ENCODE measurements at places on chromosomes 7 and 10.

- no peak for DNase-seq
These were observed 31.7 kb upstream of the DNMBP start for GRCh38 chr10:100041306-100042002.

DNA sequence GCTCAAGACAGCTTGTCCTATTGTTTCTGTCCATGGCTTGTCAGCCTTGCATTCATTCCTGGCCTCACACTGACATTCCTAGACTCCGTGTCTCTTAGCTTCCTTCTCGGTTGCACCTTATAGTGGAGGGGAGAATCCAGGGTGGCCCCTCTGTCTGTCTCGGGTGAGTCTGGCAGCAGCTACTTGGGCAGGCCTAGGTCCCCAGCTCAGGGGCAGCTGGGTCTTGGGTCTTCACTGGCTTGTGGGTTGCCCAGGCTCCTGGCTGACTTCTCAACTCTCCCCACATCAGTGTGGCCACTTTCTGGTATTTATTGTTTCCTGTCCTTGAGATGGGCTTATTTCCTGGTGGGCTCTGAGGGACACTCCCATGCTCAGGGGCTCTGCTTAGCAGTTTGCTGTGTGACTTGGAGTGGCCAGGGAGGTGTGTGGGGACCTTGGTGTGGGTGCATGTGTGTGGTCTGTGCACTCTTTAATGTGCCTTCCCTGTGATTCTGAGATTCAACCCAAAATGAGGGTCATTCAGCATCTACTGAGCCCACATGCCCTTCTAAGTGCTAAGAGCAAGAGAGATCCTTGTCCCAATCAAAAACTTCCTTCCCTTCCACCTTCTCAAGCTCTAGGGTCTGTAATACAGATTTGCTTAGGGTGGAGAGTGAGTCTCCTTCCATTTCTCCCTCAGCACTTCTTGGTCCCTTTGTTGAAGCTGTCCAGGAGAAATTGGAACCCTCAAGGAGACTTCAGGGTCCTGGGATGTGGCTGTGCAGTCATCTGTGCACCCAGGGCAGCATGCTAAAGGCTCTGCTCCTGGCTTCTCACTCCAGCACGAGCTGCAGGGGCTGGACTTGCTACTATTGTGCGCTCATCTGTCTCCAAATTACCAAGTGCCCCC, 20.1 kb downstream of the UPP1 start:
- DNase-seq, result peak; percentile 45

DNA sequence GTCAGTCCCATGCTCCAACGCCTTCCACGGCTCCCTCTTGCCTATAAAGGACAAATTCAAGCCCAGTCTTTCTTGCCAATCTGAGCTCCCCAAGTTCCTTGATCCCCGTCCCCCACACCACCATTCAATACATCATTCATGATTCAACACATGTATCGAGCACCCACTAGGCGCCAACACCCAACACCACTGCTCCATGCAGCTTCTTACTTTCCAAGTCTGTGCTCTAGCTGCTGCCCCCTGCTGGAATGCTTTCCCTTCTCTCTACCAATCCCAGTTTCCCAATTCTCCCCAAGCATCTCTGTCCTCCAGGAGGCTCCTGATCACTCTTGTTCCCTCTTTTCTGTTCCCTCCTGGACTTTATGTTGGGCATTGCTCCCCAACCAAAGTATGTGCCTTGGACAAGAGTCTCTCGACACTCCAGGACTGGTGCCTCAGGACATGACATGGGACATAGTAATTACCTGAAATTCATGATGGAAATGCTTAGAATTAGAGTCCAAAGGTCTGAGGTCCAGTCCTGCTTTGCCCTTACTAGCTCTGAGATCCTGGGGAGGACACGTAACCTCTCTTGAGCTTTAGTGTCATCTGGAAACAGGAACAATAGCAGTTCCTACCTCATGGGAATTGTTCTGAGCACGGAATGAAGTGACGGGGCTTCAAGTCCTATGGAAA, 172.7 kb downstream of the NEURL1 start:
- no peak for DNase-seq

DNA sequence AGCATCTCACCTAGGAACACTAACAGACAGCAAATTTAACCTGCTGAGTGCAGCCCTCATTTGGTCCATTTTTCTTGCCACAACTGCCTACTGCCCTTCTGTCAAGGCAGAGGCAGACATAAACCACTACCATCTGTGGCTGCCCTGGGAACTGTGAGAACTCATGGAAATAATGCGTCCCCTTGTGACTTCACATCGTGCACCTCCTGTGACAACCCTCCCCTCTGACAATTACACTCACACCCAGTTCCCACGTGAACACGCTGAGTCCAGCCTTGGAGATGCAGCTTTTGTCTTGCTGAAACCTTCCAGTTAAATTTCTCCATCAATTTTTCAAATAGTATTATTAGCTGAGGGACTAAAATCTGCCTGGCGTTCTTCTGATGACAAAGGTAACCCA, 193.1 kb upstream of the KLF14 start:
- no peak for DNase-seq

DNA sequence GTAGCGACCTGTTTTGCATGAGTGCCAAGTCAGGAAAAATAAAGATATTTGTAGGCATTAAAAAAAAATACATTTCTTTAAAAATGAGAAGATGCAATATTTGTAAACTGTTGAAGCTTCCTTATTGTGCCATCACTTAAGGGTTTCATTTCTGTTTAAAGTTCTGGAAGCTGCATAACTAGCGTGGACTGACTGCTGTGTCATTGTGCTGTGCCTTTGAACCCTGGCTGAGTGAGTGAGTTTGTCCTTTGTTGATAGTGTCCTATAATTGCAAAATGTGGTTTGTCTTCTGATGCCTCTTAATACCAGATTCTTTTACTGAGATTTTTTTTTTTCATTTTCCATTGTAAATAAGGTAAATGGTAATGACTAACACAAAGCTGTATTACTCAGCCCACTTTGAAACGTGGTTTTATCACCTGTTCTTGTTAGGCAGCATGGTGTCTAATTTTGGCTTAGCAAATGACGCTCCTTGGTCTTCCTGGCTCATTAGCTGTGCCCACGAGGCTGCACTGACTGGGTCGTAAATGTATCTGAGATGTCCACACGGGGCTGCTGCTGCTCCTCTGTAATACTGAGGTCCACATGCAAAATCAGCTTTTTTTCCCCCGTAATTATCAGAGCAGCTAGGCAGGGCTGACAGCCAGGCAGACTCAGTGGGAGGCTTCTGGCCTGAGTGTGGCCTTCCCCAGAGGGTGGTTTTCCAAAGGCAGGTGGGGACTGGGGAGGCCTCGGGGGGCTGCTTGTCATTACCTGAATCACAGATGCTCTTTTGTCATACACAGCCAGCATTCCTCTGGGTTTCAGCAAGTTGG, 14.8 kb downstream of the ZSCAN25 start:
- no peak for DNase-seq

GRCh38 chr7:6487184-6487545, 39.4 kb upstream of the DAGLB start:
- no peak for DNase-seq

- no peak for DNase-seq
These were observed 38.9 kb downstream of the NKX6-2 start for GRCh38 chr10:132746801-132747625.

DNA sequence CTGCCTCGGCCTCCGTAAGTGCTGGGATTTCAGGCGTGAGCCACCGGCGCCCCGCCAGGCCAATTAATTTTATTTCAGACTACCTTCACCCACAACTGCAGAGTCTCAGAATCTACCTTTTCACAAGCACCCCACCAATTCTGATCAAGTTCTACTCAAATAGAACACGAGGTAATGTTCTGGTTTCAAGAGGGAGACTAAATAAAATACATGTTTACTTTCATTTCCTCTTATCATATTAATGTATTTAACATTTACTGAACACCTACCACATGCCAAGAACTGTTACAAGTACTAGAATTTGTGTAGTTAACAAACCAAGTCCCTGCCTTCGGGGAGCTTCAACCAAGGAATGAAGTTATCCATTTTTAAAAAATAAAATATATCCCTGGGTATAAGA, 25.5 kb upstream of the RGS10 start:
- DNase-seq, result no peak

DNA sequence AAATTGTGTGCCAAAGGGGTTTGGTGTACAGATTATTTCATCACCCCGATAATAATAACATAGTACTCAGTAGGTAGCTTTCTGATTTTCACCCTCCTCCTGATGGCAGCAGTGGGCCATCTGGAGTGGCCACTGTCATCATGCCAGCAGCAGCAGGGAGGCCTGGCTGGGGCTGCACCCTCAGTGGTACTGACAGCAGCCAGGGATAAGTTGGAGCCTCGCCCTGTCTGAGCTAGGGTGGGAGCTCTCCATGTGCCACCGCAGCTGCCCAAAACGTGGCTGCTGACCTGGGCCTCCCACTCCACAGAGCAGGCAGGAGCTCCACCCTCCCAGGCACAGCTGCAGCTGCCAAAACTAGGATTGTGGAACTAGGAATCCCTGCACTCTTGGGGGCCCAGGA, 700.8 kb upstream of the KCND2 start:
- DNase-seq, result no peak

GRCh38 chr7:116630932-116631671, 40.9 kb upstream of the MET start:
- DNase-seq, result no peak

DNA sequence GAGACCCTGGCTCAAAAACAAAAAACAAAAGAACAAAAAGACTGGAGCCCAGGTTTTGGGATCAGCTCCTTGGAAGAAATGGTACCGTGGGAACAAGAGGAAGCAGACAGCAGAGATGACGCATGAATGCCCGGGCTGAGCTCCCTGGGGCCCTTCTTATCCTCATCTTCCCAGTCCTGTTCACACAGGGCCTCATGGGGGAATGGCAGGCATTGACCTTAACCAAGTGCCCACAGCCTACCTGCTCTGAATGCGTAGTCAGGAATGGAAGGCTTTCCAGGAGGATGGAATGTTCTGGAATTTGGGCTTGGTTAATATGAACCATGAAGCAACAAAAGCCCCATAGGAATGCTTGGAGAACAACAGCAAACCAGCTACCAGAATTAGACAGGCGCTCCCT, 154.7 kb downstream of the PRPF18 start:
- DNase-seq, result no peak

- no peak for DNase-seq
These were observed 100.1 kb upstream of the PTN start for GRCh38 chr7:137443616-137444015.

GRCh38 chr10:44725404-44725803, 185.7 kb upstream of the TMEM72 start:
- no peak for DNase-seq

DNA sequence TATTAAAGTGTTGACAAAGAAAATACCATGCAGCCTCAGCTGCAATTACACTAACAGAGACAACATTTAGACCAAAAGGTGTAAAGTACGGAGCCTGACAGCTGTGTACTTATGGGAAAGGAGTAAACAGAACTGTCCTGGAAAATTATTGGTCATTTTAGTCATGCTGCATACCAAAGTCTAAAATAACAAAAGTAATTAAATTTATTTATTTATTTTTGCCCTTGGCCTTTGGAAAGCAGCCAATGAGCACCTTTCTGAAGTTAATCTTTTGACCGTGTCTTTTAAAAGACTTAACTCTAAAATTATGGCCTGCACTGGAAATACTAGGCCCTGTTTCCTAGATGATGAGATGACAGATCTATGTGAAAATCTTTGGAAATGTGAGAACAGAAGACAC, 597.6 kb downstream of the NXPH1 start:
- no peak for DNase-seq

- no peak for DNase-seq
These were observed at the start of gene IL6 for GRCh38 chr7:22726907-22727713. IL6 (plus strand) TSS chr7:22727200; CDS start chr7:22727263, 63 bp downstream.

GRCh38 chr10:121610798-121611323, 12.6 kb upstream of the FGFR2 start:
- DNase-seq, result no peak
